ENCODE measurements at places on chromosomes 5 and 9.
A peak's percentile ranks its signal among the peaks of the same experiment; 100 is the strongest.

GRCh38 chr9:37038302-37038942 lies 4.4 kb upstream of the PAX5 start:
- DNase-seq: no peak

DNA sequence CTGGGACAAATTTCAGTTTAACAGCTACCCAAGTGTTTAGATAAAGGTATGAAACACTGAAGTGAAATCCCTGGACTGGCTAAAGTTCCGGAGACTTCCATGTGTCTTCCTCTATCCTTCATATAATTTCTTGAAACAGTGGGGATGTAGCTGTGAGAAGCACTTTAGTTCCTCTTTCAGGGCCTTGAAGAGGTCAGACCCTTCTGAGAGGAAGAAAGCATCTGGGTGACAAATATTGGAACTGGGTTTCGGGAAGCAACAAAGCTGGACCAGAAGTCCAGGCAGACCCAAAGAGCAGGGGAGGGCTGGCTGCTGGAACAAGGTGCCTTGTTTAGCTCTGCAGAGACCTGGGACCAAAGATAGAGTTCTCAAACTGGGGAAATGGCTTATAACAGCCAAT lies 75.4 kb upstream of the ZFAND5 start:
- no peak for DNase-seq

- DNase-seq: no peak
Observed at GRCh38 chr9:78351816-78352215, 54.9 kb downstream of the PSAT1 start.

GRCh38 chr9:105360344-105360743 lies 87.5 kb upstream of the FSD1L start:
- DNase-seq: peak; percentile 35

Data from OCI-M1 (cell line).